Activated CD4-positive, alpha-beta T cell treated with anti-CD3 and anti-CD28 coated beads for 48 hours (primary cell): ENCODE measurements at places on chromosomes 16 and 17.

GRCh38 chr17:78526231-78527025 lies 50.8 kb downstream of the DNAH17 start:
- DNase-seq, result no peak

GRCh38 chr16:83936581-83937165 lies 16.4 kb upstream of the OSGIN1 start:
- DNase-seq, result no peak

DNA sequence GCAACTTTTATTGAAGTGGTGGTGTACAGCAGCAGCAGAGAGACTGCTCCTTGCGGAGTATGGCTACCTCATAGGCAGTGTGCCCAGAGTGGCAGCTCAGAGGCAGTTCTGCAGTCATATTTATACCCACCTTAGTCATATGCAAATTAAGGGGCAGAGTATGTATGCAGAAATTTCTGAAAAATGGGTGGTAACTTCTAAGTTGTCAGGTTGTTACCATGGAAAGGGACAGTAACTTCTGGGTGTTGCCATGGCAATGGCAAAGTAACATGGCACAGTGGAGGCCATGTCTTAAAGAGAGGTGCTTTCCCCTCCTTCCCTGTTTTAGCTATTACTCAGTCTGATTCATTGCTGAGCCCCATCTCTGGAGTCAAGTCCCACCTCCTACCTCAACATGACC lies 53.4 kb downstream of the MEOX1 start:
- DNase-seq, result peak; percentile 81

GRCh38 chr16:2968368-2968737 lies 795 bp upstream of the PAQR4 start:
- DNase-seq, result peak; percentile 21

GRCh38 chr17:77375917-77376651 lies 235.3 kb downstream of the SEC14L1 start:
- DNase-seq, result peak; percentile 85

DNA sequence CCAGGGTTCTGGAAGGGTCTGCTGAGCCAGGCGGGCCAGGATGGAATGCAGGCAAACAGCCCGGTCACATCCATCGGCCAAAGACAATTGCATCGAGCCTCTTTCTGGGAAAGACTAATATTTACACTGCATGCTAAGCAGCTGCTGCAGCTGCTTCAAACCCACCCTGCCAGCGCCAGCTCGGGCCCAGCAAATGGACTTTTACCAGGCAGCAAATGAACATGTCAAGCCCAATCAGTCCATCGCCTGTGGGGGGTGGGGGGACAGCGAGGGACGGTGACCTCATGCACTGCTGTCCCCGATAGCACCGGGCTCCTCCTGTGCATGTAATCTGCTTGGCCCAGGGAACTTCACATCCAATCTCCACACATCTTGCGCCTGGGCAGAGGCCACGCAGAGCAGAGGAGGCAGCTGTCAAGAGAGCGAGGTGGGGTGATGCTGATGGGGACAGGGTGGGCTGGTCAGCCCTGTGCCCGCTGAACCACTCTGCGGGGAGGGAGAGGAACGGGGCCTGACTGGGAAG lies 39.4 kb upstream of the CDH5 start:
- no peak for DNase-seq

- DNase-seq, result peak; percentile 45
Observed at GRCh38 chr17:40219594-40220338, 662 bp downstream of the WIPF2 start.

DNA sequence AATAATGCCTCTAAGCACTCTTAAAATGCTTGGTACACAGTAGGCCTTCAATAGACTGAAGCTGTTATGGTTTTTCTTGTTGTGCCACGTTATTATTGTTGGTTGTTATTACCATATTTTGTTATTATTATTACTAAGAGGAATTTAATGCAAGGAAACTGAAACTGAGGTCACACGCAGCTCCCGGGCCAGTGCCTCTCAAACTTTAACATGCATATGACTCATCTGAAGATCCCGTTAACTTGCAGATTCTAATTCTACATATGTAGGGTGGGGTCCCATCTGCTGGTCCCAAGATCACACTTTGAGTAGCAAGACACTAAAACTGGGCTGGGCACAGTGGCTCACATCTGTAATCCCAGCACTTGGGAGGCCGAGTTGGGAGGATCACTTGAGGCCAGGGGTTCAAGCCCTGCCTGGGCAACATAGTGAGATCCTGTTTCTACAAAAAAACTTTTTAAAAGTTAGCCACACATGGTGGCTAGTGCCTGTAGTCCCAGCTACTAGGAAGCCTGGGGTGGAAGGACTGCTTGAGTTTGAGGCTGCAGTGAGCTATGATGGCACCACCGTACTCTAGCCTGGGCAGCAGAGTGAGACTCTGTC lies 888 bp downstream of the ACSM5 start:
- DNase-seq, result no peak

DNA sequence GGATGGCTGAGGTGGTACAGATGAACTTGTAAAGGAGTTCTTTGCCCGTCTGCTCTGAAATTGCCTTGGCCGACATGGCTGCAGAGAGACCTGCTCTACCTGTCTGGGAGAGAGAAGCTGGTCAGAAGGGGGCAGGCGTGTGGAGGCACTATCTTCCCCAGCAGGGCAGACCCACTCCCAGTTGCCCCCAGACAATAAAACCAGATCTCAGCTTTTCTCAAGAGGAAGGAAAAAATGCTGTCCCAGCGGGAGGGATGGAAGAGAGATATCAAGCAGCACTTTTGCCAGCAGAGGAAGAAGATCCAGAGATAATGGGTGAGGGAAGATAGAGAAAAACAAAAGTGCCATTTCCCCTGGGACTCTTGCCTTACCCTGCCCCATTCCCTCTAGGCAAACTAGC lies 5.0 kb downstream of the ACLY start:
- no peak for DNase-seq

- no peak for DNase-seq
Observed at GRCh38 chr17:43416998-43417890, 18.5 kb downstream of the ARL4D start.

DNA sequence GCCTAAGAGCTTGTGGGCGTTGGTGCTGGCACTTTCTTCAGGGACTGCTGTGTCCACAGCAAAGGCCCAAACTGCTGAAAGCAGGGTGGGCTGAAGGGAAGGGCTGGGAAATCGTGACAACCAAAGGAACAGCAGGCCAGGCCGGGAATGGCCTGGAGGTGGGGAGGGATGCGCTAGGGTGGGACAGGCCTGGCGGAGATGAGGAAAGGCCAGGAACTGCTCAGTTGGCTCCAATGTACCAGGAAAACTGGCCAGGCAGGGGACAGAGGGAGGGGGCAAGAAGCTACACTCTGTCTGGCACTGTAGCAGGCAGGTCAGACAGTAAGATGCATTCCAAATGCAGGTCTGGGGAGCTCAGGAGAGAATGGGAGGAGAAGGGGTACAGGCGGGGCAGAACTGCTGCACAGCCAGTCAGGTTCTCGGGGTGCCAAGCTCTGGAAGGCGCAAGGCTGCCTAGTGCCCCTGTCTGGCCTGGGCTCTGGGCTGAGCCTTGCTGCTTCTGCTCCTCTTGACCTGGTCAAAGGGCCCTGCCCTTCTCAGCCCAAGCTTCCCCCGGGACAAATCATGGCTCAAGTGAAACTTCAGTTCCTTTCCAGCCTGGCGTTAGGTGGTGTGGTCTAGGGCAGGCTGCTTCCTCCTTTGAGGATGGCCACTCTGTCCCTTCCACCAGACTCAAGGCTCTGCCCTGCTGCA lies 7.3 kb downstream of the PNMT start:
- no peak for DNase-seq

DNA sequence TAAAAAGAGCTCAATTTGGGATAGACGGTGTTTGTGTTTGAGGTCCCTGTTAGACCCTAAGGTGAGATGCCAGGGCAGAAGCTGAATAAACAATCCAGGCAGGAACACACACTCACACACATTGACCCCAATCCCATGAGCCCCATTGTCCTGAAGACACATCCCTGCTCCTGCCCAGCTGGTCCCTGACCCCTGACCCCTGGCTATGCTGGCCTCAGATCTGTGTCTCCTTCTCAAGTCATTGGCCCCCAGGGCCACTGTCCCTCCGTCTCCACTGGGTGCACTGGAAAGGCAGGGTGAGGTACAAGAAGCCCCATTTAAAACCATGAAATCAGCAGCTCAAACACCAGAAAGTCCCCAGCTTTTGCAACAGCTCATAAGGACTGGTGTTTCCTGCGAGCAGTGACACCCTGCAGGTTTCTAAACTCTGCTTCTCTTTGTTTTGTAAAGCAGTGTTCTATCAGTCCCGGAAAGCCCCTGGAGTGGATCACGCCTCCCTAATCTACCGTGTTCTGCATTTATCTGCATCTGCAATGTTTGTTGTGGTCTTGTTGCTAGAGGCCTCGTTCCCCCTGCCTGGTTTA lies 18.0 kb upstream of the ASGR2 start:
- DNase-seq, result peak; percentile 50

DNA sequence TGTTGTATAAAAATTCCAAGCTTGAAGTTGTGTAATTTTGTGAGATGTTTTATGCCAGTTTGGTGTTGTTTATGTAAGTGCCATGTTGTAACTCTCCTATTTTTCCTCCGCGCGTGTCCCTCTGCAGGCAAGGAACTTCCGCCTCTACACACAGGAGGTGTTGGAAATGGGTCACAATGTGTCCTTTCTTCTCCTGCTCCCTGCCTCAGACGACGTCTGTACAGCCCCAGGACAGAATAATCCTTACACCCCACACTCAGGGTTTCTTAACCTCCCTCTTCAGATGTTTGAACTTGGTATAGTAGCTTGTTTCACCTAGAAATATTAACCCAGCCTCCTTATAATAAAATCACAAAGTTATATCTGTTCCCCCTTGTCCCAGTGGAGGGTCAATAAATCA lies 111.3 kb upstream of the NOG start:
- no peak for DNase-seq

GRCh38 chr17:9566067-9566466 lies 9.6 kb downstream of the STX8 start:
- no peak for DNase-seq

DNA sequence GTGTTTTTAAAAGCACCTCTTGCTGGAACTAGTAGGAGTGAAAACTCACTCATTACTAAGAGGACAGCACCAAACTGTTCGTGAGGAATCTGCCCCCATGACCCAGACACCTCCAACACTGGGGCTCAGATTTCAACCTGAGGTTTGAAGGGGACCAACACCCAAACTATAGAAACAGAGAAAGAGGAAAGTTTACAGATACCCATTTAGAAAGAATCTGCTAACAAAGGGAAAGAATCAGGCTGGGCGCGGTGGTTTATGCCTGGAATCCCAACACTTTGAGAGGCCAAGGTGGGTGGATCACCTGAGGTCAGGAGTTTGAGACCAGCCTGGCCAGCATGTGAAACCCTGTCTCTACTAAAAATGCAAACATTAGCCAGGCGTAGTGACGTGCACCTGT lies 3.4 kb upstream of the CSNK1D start:
- DNase-seq, result no peak

DNA sequence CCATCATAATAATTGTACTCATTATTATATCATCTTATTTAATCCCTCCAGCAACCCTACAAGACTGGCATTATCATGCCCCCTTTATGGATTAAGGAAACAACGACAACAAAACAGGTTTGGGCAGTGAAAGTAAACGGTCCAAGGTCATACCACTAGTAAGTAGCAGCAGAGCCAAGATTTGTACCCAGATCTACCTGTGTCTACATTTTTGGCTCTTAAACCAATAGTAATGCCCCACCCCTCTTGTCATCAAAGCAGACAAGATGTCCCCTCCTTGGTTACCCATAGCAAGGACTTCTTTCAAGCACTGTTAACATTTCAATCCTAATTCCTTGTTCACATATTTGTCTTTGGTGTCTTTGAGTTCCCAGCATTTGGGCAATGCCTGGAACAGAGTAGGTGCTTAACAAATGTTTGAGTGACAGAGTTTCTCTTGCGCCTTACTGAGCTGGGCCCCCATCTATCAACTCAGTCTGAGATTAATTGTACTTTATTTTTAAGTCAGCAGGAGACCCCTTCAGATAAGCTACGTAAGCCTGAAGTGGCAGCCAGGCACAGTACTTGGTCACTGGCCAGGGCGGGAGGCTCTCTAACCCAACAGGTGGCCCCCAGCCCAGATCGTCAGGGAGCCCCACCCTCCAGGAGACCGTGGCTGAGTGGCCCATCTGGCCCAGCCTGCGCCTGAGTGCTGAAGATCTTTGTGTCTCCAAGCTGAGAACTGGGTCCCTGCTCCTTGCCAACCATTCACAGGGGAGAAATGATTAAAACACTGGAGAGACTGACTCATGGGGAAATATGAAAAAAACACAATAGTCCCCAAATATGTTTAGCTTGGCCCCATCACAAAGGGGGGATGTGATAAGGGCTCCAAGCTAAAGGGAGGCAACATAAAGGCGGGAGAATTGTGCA lies 75.8 kb downstream of the AXIN2 start:
- DNase-seq, result no peak

GRCh38 chr16:11479916-11480315 lies 106.8 kb downstream of the LITAF start:
- DNase-seq, result no peak

GRCh38 chr17:68851890-68852289 lies 103.3 kb downstream of the ABCA8 start:
- no peak for DNase-seq

GRCh38 chr17:14050616-14051015 lies 18.7 kb upstream of the COX10 start:
- DNase-seq, result no peak

DNA sequence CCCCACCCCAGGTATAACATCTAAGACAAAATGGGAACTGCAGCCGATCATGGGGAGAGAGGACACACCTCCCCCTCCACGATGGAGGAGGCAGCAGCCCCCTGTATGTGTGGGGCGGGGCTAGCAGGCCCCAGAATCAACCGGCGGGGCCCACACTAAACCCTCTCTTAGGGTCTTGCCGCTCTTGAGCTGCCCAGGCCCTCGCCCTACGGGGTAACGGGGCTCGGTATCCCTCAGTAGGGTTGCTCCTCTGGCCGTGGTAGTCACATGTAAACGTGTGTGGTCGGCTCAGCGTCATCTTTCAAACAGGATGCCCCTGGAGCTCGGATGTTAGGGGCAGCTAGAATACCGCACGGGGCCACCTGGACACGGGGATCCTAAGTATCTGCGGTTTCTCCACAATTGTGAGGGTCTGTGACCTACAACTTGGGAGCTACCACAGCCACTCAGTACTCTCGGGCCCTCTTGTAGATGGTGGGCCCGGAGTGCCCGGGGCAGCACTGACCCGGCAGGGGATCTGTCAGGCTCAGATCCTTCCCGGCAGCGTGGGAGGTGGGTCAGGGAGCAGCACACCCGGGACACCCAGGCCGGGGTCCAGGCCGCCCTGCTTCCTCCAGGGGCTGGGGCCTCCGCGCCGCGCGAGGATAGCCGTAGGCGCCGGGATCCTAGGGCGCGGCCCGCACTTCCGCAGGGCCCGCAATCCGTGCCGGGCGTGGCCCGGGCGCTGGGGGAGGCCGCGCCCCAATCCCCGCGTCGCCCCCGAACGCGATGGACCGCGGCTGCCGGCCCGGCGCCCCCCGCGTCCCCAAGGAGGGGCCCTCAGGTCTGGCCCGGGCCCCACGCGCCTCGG lies 781 bp downstream of the ARHGDIA start:
- peak; percentile 59 for DNase-seq

GRCh38 chr16:27470567-27471431 lies 68.8 kb downstream of the IL21R start:
- DNase-seq, result no peak
